HT-29 (cell line): ENCODE measurements at places on chromosomes 1 and 21. TPM values are rescaled to one million over a fixed set of nuclear protein-coding genes. Genes with fewer than 3 reads are reported as not detected.

Gene LIN28A
- total RNA-seq: not detected in 2 replicates

Gene GJA5
- total RNA-seq: 0.57 and 0.86 TPM in 2 replicates

Gene VAV3
- 0.03 and 1.7 TPM in 2 replicates for total RNA-seq

Gene CSF3R
- total RNA-seq: under 0.01 TPM in 1 of 2 replicates, not detected in the other

Gene SPRR2F
- not detected in 2 replicates for total RNA-seq
